ENCODE measurements at places on chromosomes 1 and 21.

- DNase-seq = peak; percentile 12
Measured at GRCh38 chr1:226862890-226863289, 7.5 kb upstream of the PSEN2 start.

- no peak for DNase-seq
Measured at GRCh38 chr1:47638713-47639112, 200.9 kb downstream of the FOXD2 start.

- no peak for DNase-seq
Measured at GRCh38 chr1:66316464-66317247, 217.3 kb upstream of the SGIP1 start.

GRCh38 chr21:36656138-36656537 is 42.8 kb upstream of the SIM2 start:
- DNase-seq = no peak

- no peak for DNase-seq
Measured at GRCh38 chr21:41865002-41865777, 14.0 kb downstream of the PRDM15 start.

DNA sequence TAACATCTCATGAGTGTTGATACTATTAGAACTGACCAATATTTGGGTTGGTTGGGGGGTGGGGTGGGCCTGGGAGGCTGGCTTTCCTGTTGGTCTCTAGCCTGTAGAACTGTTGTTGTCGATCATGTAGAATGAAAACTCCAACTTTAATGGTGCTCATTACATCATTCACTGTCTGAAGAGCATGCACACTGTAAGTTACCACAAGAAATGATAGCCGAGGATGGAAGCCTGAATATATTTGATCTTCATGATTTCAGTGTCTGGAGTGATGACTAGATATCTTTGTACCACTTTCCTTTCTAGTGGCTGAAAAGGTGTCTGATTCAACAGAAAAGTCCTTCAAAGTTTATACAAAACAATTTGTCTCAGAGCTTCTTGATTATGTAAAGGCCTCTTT is 123.6 kb downstream of the XCL2 start:
- DNase-seq = no peak

DNA sequence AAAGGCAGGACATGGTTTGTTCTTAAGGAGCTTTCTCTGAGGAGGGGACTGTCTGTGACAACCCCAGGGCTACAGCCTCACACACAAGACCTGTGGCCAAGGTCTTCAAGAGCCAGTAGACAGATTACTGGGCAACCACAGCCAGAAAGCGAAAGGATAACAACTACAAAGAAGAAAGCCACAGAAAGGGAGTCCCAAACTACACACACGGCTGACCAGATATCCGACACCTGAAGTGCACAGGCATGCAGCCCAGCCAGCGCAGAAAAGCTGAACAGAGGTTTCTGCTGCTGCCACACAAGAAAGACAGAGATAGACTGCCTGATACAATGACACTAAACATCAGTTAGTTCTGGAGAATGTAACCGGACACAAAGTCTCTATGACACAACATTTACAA is 21.4 kb upstream of the NADK start:
- no peak for DNase-seq

GRCh38 chr1:239547987-239548386 is 161.6 kb downstream of the CHRM3 start:
- no peak for DNase-seq

- no peak for DNase-seq
Measured at GRCh38 chr21:26519142-26519541, 53.9 kb downstream of the CYYR1 start.

- DNase-seq = no peak
Measured at GRCh38 chr1:50450861-50451653, 27.8 kb upstream of the DMRTA2 start.

DNA sequence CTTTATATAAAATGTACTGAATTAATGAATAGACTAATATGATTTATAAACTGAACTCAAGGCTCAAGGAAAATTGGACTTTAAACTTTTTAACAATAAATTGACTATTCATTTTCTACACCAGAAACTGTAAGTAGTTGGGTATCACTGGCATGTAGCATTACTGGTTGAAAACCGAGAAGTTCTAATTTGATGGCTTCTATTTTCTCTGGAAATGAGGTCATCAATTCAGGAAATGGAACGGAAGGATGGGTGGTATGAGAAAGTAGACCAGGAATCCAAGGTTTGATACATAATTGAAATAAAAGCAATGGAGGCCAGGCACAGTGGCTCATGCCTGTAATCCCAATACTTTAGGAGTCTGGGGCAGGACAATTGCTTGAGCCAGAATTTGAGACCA is 50.4 kb downstream of the RERE start:
- DNase-seq = no peak

GRCh38 chr1:82153272-82153629 is 352.5 kb downstream of the ADGRL2 start:
- DNase-seq = no peak

GRCh38 chr1:6072774-6073479 is 27.2 kb downstream of the KCNAB2 start:
- DNase-seq = no peak

- DNase-seq = peak; percentile 24
Measured at GRCh38 chr1:66302815-66303214, 231.1 kb upstream of the SGIP1 start.

DNA sequence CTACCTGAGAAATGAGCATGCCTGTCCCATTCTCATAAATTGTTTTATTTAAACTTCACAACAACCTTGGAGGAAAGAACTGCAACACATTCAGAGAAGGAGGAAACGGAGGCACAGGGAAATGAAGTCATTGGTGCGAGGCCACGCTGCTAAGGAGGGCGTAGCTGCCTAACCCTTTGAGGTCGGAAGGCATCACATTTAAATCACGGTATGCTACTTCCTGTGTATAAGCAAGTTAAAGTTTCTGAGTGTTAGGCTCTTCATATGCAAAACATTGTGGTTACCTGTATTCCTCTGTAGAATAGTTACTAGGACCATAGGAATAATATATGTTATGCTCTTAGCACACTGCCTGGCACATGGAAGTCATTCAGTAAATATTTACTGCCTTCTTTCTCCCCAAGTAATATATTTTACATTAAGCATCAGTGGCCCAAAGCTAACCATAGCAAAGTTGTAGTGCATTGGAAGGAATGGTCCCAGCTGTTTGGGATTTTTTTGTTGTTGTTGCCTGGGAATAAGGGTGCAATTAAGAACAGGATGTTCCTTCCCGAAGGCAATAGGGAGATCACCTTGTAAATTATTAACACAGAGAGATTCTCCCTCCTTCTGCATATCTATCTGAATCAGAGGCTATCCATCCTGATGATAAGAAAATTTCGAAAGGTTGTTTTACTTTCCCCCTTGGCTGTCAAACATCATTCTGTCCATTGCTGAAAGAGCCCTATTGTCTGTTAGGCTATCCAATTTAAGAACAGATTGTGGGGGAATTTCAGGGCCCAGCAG is 192.2 kb upstream of the C8B start:
- peak; percentile 34 for DNase-seq

DNA sequence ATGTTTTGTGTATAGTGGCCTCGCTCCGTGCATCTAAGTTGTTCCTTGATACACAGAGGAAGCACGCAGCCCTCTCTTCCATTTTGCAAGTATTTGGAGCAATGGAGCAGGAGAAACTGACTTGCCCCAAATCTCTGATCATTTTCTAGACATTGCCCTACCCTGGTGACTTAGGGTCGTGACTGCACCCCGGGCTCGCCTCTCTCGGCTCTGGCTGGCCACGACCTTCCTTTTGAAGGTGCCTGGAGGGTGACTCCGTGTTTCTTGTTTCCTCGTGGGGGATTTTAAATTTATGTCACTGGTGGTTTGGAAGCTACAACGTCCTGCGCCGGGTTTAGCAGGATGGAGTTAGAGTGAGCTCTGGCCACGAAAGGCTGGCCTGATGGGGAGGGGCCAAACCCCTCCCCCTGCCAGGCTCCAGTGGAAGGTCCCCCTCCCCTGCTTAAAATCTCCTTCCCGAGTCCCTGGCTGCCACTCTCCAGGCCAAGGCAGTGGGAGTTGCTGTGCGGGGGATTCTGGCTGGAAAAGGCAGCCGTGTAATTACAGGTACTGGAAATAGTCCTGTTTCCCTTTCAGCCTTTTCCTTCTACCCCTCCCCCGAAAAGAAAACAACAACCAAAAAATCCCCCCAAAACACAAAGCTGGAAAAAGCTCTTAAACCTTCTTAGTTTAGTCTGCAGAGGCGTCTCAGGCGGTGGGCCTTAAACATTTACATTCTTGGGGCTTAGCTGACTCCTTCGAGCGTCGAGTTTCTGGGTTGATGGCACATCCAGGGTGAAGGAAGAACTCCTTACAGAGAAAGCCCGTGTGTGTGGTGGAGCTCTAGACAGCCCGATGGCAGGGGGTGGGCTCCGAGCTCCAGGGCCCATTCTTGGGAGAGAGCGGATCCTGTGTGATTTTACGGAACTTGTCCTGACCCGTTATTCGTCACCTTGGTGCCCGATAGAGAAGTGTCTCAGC is 28.1 kb downstream of the SPSB1 start:
- DNase-seq = no peak

GRCh38 chr1:193661385-193661784 is 475.0 kb upstream of the B3GALT2 start:
- no peak for DNase-seq

- DNase-seq = peak; percentile 69
Measured at GRCh38 chr1:26138974-26139558, 19.8 kb upstream of the FAM110D start.

DNA sequence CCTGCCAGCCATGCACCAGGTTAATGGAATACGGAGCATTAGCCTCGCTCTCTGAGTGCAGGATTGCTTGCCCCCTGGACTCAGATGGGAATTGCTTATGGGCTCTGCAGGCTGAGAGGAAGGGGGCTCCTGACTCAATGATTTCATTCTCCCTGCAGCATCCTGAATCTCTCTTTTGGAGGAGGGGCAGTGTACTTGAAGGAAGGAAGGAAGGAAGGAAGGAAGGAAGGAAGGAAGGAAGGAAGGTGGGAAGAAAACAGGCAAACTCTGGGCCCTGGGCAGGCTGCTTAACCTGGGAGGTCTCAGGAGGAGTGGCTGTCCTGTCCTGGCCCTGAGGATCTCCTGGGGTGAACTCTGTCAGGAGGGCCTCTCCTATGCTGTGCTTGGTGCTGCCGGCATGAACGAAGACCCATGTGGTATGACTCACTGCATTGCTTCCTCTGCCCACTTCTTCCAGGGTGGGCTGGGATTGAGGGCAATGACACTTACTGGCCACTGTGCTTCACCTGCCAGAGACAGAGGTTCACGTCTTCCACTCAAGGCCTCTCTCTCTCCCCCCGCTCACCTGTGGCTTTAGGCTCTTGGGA is 257.1 kb upstream of the CSF3R start:
- DNase-seq = no peak

GRCh38 chr1:116309090-116309870 is 63.8 kb upstream of the ATP1A1 start:
- peak; percentile 74 for DNase-seq
